ENCODE measurements at places on chromosomes 13 and 19.

GRCh38 chr13:28967029-28967915 is 147.1 kb downstream of the MTUS2 start:
- DNase-seq: no peak

DNA sequence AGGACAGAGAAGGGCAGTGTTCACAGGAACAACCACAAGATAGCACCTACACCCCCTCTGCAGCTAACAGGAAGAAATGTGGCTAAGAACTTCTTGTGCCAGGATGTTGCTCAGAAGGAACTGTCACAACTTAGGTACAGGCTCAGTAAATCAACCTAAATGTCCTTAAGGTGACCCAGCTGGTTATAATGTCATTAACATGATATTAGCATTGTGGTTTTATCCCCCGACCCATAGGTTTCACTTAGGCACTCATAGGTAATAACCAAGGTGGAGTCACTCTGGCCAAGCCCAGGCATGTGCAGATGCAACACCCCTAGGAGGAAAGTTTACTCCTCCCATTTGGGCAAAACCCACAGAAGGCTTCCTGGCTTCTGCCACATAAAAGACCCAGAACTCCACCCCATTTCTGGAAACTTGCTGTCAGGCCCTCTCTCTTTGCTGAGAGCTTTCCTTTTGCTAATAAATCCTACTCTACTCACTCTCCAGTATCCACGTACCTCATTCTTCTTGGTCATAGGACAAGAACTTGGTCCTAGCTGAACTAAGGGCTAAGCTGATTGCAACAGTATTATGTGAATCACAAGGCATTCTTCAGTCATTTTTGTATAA is 951.3 kb downstream of the SLITRK5 start:
- DNase-seq: no peak

DNA sequence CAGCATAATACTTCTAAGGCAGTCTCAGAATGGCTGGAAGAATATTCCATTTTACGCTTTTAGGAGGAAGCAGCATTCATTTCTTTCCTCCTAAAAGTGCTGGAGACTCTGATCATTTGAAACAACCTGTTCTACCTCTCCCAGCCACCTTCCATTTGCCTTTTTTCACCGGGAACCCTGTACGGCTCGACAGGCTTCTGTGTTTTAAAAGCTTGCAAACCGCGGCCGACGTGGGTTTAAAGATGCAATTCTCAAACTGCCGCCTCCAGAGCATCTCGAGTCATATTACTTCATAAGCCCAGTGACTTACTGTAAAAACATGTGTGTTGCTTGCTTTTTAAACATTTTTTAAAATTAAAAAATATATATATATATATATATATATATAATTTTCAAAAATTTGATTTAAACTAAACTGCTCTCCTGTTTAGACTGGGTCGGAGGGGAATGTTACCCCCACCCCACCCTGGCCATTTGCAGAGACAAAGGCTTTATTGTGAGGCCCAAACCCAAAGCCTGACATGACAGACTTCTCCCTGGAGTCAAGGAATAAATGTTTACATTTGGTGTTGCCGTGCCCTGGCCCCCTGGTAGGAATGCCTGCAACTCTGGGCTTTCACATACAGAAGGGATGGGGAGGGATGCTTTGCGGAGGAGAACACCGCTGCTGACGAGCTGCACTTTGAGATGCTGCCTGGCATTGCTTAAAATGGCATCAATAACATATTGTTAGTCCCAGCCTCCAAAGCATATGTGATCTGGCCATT is 30.4 kb downstream of the ZNF536 start:
- no peak for DNase-seq

DNA sequence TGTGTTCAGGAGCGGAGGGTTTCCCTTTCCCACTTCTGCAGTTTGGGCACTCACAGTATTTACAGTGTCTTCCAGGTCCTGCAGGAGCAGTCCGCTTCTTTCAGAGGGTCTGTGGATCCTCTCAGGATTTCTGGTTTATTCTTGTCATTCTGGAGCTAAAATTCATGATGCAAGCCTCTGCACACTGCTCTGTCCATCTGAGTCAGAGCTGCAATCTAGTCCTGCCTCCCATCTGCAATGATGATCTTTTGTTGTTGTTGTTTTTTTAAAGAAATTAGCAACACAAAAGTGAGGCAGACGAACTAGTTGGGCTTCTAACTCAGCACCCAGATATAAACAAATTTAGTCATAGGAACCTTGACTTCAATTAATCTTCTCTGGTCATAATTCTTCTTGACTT is 86.5 kb downstream of the DLEU7 start:
- no peak for DNase-seq

GRCh38 chr13:32381539-32381938 is 46.4 kb downstream of the N4BP2L1 start:
- no peak for DNase-seq

DNA sequence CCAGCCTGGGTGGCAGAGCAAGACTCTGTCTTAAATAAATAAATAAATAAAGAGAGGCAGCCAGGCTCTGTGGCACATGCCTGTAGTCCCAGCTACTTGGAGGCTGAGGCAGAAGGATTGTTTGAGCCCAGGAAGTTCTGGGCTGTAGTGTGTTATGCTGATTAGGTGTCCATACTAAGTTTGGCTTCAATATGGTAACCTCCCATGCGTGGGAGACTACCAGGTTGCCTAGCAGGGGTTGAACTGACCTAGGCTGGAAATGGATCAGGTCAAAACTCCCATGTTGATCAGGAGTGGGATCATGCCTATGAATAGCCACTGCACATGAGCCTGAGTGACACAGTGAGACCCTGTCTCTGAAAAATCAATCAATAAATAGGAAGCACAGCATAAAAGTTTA is 4.0 kb upstream of the SNRNP70 start:
- DNase-seq: no peak

- DNase-seq: no peak
Measured at GRCh38 chr13:25067064-25067463, 28.9 kb upstream of the PABPC3 start.

GRCh38 chr19:30804751-30805150 is 432.6 kb downstream of the ZNF536 start:
- DNase-seq: no peak

DNA sequence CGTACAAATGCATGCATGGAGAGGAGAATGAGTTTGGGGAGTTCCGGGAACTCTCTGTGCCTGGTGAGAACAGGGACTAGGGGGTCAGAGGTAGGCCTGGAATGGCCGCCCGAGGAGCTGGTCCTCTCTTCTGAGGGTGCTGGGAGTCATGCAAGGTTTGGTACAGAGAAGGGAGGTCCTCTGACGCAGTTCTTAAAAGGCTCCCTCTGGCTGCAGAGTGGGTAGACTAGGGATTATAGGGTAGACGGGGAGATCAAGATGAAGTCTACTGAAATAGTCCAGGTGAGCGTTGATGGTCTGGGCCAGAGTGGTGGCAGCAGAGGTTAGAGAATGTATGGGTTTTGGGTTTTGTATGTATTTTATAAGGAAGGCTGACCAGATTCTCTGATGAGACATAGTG is 796 bp downstream of the ZNF304 start:
- DNase-seq: no peak

DNA sequence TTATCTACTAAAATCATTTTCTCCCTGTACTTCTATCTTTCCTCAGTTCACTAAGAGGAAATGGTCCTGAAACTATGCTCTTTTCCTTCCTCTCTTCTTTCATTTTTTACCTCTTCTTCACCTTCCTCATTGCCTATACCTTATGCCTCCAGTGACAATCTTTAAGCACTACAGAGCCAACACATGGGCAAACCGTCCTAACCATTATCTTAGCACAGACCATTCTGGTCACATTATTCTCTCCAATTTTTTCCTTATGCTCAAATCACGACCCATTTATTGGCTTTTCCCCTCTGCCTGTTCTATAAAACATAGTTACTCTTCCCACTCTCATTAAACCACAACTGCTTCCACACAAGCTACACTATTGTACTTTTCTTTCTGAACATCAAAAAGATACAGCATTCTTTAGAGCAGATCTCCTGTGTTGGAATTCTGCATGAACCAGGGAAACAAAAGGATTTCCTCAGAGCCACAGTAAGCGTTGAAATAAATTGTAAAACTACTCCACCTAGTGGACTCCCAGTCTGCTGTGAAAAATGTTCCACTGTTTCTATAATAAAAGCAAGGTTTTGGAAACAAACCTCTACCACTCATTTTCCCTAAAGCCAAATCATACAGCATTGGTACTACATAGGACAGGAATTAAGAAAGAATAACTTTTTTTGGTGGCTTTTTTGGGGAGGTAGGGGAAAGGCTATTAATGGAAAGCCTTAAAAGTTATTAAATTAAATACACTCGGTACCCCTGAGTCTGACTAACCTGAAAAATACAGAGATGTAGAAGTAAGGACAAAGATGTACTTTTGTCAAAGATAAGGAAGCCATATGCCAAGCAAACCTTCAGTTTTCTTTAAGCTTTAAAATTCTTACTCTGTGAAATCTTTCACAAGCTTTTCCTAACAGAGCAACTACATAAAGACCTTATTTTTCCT is 19.5 kb downstream of the NUFIP1 start:
- no peak for DNase-seq

DNA sequence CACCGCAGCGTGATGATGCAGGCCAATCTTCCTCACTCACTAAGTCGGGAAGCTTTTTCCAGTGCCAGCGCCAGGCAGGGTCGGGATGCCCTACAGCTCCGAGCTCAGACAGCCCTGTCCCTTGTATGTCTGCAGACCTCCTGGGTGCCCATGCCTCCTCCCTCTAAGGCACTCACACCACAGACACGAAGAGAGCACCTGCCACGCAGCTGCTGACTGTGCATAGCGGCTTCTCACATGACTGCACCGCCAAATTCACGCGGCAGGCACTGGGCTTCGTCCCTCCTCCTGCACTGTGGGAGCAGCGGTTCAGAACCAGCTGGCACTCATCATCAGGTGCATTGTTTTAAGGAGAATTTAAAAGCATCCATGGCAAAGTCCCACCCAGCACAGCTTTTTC is 88.1 kb downstream of the SLC7A1 start:
- DNase-seq: no peak

- DNase-seq: no peak
Measured at GRCh38 chr19:33465834-33466233, 55.8 kb downstream of the PEPD start.

- no peak for DNase-seq
Measured at GRCh38 chr13:90623318-90624011, 724.0 kb upstream of the MIR17HG start.

- no peak for DNase-seq
Measured at GRCh38 chr19:42555317-42555716, 27.0 kb upstream of the CEACAM1 start.

GRCh38 chr19:6204212-6204611 is 68.7 kb downstream of the ACSBG2 start:
- DNase-seq: no peak

- DNase-seq: no peak
Measured at GRCh38 chr19:34328982-34329381, 36.0 kb upstream of the GPI start.

GRCh38 chr13:101763191-101763590 is 310.7 kb downstream of the ITGBL1 start:
- DNase-seq: no peak

DNA sequence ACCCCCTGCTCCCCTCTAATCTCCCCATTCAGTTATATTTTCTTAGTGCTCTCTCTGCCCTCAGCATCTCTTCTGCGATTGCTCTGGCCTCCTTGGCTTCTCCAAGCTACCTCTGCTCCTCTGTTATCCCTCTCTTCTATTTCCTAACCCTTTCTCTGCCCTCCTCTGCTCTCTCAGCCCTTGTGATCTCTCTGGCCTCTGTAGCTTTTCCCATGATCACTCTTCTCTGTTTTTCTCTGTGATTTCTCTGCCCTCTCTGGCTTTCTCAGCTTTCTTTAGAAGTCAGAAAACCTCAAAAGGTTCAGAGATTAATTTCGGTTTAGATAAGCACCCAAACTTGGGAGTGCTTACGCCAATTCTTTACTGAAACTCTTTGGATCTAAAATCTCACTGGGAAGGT is 795.0 kb downstream of the DIAPH3 start:
- DNase-seq: no peak

GRCh38 chr13:107342747-107343146 is 774.8 kb upstream of the ARGLU1 start:
- DNase-seq: no peak

DNA sequence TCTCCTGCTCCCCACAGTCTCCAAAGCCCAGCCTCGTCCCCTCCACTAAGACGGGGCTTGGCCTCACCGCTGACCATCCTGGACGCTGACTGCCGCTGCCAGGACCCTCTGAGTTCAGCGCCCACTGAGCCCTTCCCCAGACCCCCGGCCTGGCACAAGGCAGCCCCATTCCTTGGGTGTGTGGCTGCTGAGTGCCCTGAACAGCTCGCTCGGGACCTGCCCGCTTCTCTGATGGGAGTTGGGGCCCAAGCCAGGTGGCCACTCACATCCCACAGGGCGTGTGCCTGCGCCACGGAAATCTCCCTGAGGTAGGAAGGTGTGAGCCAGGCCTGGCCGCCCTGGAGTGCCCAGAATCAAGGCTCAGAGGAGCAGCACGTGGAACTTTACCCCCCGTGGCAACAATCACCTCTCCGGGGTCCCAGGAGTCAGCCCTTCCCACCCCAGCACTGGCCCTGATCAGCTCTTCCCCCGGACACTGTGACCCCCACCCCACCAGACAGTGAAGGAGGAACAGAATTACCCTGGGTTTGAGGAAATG is 20.8 kb downstream of the C13orf46 start:
- no peak for DNase-seq

- DNase-seq: no peak
Measured at GRCh38 chr19:49591731-49592485, 926 bp downstream of the PRR12 start.

GRCh38 chr13:33543631-33544265 is 258.2 kb upstream of the STARD13 start:
- no peak for DNase-seq

DNA sequence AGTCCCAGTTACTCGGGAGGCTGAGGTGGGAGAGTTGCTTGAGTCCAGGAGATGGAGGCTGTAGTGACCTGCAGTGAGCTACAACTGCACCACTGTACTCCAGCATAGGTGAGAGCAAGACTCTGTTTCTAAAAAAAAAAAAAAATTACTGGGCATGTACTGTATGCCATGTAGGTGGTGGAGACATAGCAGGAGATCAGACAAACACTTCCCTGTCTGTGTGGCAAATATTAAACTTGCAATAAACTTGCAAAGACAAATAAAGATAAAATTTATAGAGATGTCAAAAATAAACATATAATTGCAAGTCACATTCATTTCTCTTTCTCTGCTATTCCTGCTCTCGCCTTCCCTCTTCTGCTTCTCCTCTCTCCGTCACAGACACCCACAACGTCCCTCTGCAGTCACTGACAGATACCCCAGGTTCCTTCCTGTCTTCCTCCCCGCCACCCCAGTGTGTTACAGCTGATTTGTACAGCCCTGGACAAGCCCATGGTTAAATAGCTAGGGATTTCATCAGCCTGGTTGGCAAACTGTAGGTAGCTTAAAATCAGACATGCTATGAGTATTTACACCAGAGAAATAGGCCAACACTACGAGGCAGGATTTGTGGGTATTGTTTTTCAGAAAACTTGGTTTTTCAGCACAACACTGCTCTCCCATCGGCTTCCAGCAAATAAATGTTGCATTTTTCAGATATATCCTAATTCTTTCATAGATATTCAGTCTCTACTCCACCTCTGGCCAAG is 1.3 kb upstream of the CD177 start:
- DNase-seq: no peak
